SIG-M5 (cell line): ENCODE measurements at places on chromosomes 2 and 18.
A peak's percentile ranks its signal among the peaks of the same experiment; 100 is the strongest.

- DNase-seq, result no peak
These were observed 170.9 kb downstream of the KCNS3 start for GRCh38 chr2:18049325-18049724.

GRCh38 chr2:149827585-149828126 is 240.1 kb upstream of the MMADHC start:
- DNase-seq, result no peak

- no peak for DNase-seq
These were observed 82.2 kb downstream of the CHRNA1 start for GRCh38 chr2:174682007-174682577.

DNA sequence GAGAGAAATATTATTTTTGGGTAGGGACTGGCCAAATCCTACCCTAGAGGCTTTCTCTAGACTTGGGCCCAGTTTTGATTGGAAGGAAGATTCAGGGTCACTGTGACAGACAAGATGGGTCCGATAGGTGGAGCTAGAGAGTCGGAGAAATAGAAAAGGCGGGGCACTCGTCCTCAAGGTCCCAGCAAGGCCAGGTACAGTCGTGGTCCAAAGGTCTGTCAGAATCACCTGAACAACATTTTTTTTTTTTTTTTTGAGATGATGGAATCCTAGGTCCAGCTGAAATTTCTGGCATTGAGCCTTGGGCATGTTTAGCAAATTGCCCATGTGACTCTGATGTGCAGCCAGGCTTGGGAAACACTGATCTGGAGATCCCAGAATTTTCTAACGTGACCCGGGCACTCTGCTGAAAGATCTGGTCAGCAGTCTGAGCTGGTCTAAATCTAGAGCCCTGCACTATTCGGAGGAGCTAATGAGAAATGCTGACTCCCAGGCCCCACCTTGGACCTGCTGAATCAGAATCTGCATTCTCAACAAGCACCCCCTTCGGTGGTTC is 23.0 kb upstream of the NTSR2 start:
- DNase-seq, result peak; percentile 26

- DNase-seq, result no peak
These were observed 41.0 kb downstream of the PTPRM start for GRCh38 chr18:7608174-7608550.

GRCh38 chr2:78928502-78928901 is 97.0 kb upstream of the REG3G start:
- DNase-seq, result no peak

DNA sequence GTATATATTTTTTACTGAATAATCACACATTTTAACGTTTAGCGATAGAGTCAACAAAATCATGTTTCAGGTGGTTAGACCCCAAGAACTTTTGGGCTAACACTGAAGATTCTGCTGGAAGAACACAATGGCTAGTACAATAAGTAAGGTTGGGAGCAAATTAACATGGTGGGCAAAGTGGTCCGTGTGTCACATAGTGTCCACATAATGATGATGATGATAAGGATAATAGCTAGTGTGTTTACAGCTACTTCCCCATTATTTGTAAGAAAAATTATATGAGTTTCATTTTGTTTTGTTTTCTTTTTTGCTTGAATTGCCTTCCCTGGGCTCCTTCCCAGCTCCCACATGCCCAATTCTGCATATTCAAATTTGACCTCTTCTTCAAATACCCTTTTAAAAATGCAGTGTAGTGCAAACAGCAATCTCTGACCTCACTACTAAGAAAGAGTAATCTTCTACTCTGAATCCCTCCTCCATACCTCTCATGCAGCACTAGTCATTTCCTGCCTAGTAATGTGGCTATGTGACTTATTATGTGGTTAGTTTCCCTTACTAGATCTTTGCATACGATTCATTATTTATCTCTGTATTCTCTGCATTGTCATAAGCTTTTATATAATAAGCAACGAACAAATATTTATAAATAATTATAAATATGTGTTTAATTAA is 16.9 kb upstream of the VPS54 start:
- no peak for DNase-seq

DNA sequence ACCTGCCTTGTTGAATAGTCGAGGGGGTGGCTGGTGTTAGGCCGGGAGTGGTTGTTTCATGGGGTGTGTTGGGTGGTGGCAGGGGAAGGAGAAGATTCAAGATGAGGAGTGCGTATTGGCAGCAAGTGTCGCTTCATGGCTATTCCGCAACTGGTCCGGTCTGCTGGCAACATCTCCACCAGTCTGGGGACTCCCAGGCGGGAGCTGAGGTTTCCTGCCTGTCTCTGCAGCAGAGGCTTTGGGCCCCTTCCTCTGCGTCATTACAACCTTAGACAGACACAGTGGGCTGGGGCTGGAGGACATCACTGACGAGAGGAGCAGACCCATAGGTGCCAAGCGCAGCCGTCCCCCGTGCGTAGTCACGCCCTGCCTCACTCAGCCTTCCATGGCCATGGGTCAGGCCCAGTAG is 64.0 kb upstream of the MCFD2 start:
- no peak for DNase-seq

DNA sequence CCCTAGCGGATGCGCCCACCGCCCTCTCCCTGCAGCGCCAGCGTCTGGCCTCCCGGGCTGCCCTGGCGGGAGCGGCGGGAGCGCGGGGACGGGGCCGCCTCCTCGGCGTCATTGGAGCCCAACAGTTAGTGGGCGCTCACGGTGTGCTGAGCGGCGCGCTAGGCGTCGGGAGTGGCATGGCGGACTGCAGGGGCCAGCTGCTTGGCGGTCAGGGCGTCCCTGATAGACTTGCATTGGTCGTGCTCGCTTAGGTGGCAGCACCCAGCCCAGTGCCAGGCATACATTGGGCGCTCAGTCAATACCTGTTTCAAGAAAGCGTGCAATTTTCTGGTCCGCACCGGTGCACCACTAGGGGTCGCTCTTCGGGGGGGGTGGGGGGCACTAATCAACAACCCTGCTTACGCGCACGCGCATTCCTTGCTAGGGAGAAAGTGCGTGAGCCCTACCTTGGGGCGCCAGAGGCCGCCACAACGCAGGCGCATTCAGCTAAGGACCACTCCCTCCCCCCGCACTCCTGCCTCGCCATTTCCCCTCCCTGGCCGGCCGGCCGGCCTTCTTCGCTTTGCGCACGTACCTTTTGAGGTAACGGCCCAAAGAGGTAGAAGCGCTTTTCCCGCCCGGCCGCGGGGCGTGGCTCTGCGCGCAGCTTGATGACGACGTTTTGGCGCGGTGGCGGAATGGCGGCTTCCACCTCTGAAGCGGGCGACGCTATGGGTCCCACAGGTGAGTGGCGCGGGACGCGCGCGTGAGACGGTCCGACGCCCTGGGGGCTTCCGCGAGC is 411 bp upstream of the MZT2A start:
- peak; percentile 80 for DNase-seq

DNA sequence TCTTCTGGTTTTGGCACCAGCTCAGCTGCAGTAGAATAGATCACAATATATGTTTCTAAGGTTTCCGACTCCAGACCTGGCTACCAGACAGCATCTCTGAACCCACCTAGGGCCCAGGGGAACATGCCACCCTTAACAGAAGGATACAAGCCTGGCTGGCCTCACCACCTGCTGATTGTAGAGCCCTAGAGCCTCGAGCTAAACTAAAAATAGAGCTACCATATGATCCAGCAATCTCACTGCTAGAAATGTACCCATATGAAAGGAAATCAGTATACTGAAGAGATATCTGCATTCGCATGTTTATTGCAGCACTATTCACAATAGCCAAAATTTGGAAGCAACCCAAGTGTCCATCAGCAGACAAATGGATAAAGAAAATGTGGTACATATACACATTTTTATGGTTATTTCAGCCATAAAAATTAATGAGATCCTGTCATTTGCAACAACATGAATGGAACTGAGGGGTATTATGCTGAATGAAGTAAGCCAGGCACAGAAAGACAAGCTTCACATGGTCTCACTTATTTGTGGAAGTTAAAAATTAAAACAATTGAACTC is 242.4 kb upstream of the SLC39A10 start:
- no peak for DNase-seq

- no peak for DNase-seq
These were observed 90.3 kb upstream of the CAPN13 start for GRCh38 chr2:30897539-30897938.

GRCh38 chr2:217162533-217162932 is 302.7 kb upstream of the TNP1 start:
- DNase-seq, result no peak

DNA sequence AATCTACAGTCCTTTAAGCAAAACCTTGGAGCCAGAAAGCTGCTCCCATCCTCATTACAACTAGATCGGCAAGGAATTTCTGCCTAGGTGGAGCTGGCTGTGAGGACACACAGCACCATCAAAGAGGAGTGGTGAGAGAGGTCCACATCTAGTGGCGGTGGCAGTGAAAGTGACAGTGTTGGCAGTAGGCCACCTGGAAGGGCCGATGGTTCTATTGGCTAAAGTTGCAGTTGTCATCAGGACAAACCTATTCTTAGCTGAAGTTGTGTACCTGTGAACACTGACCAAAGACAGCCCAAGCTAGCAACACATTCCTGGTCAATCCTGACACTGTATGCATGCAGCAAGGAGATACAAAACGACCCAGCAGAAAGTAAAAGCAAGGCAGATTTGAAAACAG is 218.1 kb upstream of the CHAC2 start:
- DNase-seq, result no peak

GRCh38 chr2:1940679-1941078 is 196.4 kb upstream of the PXDN start:
- DNase-seq, result no peak

- no peak for DNase-seq
These were observed 4.2 kb upstream of the PAX8 start for GRCh38 chr2:113282747-113283533.

- no peak for DNase-seq
These were observed 109.9 kb upstream of the COPS8 start for GRCh38 chr2:236975766-236976165.

DNA sequence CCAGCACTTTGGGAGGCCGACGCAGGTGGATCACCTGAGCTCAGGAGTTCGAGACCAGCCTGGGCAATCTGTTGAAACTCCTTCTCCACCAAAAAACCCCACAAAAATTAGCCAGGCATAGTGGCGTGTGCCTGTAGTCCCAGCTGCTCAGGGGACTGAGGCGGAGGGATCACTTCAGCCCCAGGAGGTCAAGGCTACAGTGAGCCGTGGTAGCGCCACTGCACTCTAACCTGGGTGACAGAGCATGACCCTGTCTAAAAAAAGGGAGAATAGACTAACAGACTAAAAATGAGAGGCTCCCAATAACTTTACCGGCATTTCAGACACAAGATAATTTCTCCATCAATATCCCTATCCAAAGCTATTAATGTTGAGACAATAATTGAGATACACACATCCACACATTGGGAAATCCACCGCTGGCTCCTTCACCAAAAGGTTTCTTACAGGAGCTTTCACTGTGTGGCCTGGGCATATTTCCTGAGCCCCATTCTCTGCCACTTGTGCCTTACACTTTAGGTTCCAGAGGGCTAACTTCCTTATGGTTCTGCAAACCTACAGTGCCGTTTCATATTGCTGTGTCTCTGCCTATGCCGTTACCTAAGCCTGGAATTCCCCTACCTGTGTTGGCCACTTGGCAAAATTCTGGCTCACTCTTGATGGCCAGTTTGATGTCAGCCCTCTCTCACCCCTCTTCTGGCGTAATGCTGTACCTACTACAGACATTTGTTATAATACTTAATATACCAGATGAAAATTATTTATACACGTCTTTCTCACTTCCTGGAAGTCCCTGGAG is 115.8 kb upstream of the ZFP36L2 start:
- no peak for DNase-seq

GRCh38 chr2:160209516-160209856 is 9.4 kb upstream of the ITGB6 start:
- DNase-seq, result no peak

DNA sequence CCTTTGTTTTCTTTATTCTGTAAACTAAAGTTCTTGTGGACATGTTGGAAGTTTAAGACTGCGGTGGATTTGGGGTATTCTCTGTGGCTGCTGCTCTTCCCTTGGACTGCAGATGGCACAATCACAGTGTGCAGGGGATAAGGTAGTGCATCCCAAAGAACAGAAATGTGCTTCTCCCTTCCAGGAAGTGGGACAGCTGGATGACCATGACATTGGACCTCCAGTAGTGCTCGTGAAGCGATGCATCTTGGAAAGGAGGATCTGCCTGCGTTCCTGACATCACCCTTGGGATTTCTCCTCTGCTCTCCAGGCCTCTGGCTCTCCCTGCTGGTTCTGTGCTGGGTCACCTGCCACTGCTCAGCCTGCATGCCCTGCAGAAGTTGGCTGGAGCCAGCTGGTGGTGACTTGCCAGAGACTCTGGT is 109.9 kb downstream of the SLC4A3 start:
- DNase-seq, result no peak

GRCh38 chr2:12663306-12664037 is 53.3 kb upstream of the TRIB2 start:
- DNase-seq, result no peak

GRCh38 chr2:17298453-17298852 is 219.8 kb downstream of the RAD51AP2 start:
- DNase-seq, result no peak

DNA sequence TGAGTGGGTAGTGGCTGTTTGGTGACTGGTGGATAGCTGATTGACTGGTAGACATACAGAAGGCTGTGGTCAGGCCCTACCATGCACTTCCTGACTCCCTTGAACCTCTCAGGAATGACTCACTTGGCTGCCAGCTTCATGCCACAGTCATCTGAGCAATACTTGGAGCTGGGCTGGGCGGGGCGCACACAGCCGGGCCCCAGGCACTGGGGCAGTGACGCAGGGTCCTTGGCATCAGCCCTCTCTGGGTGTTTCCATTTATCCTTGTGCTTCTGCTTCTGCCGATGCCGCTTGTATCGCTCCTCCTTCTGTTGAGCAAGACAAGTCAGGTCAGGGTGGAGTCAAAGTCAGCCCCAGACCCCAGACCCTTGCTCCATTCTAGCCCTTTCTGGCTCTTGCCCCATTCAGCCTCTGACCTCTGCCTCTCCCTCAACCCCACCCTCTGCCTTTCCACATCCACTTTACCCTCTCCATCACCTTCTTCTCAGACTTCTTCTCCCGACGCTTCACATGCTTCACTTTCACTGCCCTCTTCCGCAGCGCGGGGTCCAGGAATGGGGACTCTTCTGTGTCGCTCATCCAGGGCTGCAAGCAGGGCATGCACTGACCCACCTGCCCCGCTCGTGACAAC is 3.0 kb upstream of the MBD1 start:
- DNase-seq, result no peak

DNA sequence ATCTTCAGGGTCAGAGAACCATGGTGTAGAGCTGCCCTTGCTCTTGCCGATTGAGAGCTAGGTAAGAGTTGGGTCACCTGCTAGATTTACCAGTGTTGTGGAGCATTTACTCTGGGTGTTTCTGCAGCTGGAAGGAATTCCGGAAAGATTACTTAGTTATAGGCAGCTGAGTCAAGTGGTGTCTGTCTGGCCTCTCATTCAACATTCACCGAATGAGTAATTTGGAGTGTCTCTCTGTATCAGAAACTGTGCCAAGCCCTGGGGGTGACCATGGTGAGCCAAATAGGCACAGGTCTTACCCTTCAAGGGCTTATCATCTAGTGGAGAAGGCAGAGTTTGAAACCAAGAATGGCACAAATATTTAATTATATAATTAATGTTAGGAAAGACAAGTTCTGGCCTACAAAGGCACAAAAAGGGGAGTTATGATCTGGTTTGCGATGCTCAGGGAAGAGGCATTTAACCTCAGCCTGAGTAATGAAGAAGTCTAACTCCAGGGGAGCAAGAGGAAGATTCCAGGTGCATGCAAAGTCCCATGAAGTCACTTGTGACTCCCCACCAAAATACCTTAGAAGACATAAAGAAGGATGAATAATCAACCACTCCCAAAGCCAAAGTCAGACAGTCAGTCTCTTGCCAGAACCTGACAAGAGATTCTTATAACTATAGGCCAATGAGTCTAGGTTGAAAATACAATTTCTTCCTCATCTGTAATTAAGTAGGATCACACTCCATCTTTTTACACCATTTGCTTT is 12.5 kb downstream of the SETBP1 start:
- DNase-seq, result no peak

- no peak for DNase-seq
These were observed 70.5 kb downstream of the PRPF40A start for GRCh38 chr2:152646775-152647174.
